T-helper 2 cell (primary cell): ENCODE measurements at places on chromosomes 3 and 15.

DNA sequence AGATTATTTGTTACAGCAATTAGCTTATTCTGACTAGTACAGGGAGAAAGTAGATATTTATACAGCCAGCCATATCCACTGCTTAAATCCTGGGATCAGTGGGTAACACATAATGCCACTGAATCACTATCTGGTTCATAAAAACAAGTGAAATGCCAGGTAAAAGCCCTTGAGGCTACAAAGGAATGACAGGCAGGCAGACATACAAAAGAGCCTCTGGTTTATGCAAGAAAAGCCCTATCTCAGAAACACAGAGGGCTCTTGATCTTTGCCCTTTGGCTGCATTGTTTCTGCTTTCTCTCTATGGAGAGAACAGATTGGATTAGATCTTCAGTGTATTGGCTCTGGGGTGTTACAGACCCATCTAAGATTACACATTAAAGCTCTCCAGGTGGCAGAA is 115.4 kb upstream of the GADL1 start:
- DNase-seq: no peak

- peak; percentile 59 for DNase-seq
Measured at GRCh38 chr3:183697610-183698317, at the start of gene YEATS2. YEATS2 (plus strand) TSS chr3:183697797; CDS start chr3:183715163, 17,366 bp downstream.

- DNase-seq: no peak
Measured at GRCh38 chr3:66504850-66505641, 4.2 kb upstream of the LRIG1 start.

- no peak for DNase-seq
Measured at GRCh38 chr3:134650431-134651346, at the start of gene KY. KY (minus strand) TSS chr3:134651022; CDS start chr3:134650960, 62 bp downstream.

DNA sequence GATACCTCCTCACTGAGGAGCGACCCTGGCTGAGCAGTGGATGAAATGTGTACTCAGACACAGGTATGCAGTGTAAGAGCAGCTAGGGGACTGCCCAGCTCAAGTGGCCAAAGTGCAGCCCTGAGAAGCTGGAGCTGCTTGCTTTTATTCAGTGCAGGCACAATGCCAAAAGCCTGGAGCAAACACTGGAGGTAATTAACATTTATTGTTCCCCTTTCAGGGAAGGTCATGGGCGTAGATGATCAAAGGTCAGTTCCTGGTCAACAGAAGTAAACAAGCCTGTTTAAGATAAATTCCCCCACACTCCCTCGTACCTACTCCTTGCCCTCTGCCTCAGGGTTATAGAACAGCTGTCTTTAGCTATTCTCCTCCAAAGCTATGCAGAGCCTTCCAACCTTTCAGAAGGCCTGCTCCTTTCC is 17.5 kb downstream of the PLA2G4F start:
- DNase-seq: no peak

DNA sequence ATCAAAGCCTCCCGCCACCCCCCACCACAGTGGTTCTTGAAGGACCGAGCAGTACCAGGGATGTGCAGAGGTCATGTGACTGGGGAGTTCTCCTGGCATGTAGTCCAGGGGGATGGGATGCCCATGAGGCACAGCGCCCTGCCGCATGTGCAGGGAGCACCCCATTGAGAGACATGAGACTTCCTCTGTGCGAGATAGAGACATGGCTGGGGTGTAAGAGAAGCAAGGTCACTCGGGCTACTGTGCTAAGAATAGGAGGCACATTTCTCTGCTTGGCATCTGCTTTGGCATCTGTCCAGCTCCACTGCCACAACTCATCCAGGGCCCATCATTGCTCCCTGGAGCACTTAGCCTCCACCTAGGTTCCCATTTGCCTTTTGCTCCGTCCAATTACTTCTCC is 2.4 kb upstream of the CYP1A1 start:
- no peak for DNase-seq

GRCh38 chr3:107100137-107100536 is 277.1 kb upstream of the CCDC54 start:
- DNase-seq: no peak

DNA sequence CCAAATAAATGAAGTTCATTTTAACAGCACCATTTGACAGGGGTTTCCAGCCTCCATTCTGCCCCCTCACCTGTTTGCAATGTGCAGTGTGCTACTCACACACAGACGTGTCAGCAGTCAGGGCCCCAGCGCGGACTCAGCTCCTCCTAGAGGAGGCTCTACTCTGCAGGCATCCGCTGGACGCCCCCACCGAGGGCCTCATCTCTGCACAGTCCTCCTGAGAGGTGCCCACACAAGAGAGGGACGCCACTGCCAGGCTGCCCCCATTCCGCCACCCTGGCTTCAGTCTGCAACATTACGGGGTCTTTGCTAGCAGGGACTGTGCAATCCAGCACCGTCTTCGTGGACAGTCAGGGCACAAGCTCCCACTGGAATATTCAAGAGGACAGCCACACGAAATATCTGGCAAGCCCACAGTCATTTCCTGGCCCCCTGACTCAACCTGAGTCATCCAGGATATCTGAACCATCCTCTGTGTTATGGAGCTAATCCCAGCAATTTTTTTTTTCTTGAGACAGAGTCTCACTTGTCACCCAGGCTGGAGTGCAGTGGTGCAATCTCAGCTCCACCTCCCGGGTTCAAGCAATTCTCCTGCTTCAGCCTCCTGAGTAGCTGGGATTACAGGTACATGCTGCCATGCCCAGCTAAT is 255.0 kb downstream of the OCA2 start:
- no peak for DNase-seq

DNA sequence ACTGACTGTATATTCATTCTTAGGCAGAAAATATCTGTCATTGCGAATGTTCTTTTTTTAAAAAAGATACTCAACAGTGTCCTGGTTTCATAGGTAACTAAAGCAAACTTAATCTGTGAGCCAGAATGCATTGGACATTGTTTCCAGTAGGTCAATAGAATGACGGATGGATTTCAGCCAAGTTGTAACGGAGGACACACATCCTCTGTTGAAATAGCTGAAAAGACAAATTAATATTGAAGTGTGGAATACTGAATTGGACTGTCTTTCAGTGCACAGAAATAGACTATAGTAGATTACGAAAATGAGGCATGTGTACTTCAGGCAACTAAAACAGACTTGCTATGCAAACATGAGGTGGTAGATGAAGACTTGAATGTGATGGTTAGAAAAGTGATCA is 461.6 kb downstream of the WDR72 start:
- DNase-seq: no peak

GRCh38 chr3:72171463-72171881 is 386.5 kb upstream of the PROK2 start:
- DNase-seq: no peak
